ENCODE measurements at places on chromosomes 7 and 10.

GRCh38 chr10:89776665-89777064 is 75.3 kb downstream of the KIF20B start:
- DNase-seq, result no peak

DNA sequence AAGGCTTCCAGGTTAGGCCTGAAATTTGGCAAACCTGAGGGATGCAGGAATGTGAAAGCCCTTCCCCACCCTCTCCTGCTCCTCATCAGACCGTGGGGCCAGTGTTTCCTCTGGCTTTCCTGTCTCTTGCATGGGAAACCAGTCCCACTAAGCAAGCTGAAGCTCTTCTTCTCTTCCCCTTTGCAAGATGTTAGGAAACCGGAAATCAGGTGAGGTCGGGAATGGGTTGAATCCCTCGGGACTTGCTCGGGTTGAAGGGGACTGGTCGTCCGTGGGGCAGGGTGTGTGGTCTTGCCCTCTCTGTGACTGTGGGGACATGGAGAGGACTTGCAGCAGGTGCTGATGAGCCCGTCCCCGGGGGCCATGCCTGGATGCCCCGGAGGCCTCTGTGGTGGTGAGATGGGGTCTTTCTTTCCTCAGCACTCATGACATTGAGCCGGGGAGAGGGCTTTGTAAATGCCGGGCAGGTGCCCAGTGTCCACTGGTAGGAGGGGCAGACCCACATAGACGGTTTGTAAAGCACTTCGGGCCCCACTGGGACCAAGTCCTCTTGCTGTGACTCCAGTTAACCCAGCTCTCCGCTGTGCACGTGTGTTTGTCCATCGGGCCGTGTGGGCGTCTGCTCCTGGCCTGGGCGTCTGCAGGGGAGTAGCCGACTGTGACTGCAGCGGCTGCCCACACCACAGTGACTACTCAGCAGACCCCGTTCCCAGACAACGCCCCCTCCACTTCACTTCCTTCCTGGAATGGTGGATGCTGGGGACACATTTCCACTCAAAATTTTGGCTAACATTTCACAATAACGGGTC is 373.9 kb downstream of the GLRX3 start:
- DNase-seq, result no peak

GRCh38 chr10:88707429-88708155 is 1.5 kb downstream of the LIPK start:
- no peak for DNase-seq

DNA sequence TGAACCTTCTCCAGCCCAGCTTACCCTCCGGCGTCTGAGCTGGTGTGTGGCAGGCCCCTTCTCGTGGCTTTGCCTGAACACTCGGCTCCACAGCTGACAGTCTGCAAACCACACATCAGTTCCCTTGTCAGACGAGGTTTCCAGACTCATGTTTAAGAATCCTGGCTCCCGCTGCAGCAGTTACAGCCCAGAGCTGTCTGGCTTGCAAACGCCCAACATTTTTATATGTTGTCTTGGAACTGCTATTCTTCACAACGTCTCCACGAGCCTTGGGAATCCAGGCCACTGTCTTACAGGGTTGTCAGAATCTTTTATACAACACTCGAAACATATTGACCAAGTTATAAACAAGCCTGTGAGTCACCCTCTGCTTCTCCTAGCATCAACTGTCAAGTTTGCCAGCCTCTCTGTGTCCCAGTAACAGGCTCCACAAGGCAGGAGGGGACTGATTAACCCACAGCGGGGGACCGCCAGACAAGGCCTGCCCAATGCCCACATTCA is 68.1 kb downstream of the TNS3 start:
- no peak for DNase-seq

DNA sequence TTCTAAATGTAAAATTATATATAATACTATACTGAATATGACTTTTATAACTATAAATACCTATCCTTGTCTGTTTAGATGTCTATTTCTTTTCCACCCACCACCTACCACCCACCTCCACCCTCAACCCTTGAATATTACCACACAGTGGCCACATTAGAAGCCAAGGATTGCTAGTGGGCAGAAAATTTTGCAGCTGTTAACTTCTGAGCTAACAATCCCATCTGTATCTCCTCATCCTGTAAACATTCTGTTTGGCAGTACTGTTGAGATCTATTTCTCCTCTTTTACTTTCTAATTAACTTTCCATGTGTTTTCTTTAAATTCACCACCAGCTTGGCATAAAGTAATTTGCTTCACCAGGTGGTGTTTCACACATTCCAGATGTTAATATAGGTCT is 281.1 kb upstream of the BMPER start:
- no peak for DNase-seq

DNA sequence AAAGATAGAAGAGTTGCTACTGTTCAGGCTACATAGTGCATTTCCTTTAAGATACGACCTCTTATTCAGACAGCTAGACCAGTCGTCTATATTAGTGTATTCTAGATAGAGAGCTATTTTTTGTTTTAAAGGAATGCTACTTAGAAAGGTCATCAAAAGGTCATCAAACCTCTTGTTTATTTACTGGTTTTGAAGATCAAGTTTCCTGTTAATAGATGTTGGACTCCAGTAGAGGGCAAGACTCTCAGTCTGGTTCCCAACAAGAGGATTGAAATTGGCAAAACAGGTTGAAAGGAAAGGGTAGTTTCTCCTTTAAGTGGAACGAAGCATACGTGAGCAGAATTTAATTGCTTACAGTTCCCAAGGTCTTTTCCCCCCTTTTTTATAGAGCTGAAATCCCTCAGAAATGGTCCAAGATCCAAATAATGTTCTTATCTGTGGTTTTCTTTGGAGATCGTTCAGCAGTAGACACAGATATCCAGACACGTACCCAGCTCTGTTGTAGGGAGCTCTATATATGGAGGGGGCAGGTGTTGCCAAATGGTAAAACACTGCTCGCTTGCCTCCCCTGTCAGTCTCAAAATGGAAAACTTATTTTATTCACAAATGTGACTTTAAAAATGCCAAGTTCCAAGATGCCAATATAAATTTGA is 37.2 kb downstream of the BAMBI start:
- no peak for DNase-seq

GRCh38 chr7:8274589-8274988 is 12.6 kb upstream of the ICA1 start:
- DNase-seq, result no peak

- no peak for DNase-seq
Measured at GRCh38 chr7:26368542-26368941, 76.9 kb downstream of the SNX10 start.

GRCh38 chr10:29981510-29981909 is 77.9 kb downstream of the JCAD start:
- DNase-seq, result no peak

DNA sequence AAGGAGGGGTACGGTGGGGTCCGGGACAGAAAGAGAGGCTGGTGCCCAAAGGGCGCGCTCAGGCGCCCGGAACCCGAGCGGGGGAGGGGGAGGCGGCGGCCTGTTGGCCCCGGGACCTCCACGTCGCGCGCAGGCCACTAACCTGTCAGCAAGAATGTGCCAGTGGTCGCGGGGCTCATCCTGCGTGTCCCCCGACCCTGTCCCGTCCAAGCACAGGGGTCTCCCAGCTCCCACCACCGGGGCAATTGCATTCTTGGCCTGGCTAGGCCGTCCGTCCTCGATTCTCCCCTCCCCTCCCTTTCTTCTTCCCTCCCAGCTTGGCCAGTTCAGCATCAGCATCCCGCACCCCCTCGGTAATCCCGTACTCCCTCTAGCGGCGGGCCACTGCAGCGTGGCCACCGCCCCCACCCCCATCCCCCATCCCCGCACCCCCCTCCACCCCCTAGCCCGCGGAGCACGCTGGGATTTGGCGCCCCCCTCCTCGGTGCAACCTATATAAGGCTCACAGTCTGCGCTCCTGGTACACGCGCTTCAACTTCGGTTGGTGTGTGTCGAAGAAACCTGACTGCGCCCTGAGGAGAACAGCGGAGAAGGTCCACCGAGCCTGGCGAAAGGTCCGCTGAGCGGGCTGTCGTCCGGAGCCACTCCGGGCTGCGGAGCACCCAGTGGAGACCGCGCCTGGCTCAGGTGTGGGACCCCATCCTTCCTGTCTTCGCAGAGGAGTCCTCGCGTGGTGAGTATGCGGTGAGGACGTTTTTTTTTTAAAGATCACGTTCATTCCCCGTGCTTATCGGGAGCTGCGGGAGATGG is at the start of gene SGCE:
Gene SGCE (minus strand): TSS at position 286 of the 810 bp plus-strand sequence. CDS start 35 bp downstream, at position 251.
- no peak for DNase-seq

- DNase-seq, result no peak
Measured at GRCh38 chr7:76262683-76263402, 39.6 kb upstream of the HSPB1 start.

DNA sequence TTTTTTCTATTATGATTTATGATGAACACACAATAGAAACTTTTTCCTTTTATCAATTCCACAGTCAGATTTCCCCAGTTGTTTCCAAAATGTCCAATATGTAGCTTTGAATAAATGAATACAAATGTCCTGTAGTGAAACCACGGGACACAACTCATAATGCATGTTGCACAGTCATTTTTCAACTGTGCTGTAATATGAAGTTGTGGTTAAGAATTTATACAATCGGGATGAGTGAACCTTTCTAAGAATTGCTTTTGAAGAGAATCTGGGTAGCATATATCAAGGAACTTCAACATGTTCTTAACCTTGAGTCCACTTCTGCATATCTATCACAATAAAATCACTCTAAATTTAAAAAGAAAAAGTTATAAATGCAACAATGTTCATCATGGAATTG is 14.6 kb upstream of the ST7 start:
- no peak for DNase-seq

DNA sequence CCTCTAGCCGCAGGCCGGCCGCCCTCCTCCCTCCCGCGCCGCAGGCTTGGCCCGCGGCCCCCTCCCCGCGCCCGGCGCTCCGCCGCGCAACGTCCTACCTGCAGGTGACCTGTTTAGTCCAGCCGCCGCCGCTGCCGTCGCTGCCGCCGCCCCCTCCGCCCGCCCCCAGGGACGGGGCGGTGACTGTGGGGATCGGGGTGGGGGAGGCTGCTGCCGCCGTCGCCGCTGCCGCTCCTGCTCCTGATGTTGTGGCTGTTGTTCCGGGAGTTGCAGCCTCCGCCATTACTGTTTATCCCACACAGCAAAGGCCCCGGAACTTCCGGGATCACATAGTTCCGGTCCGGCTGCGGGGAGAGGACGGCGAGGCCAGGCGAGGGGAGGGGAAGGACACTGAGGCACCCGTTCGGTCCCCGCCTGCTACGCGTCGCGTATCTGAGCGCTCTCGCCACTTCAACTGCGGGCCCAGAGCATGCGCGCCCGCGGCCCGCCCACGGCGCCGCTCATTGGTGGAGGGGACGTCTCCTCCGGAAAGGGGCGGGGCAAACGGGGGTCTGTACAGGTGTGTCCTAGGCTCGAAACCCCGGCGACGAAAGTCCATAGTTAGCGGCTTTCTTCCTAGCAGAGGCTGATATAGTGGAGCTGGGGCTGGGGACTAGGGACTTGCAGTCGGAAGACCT is at the start of gene MKRN1:
Gene MKRN1 (minus strand): TSS at position 444 of the 677 bp plus-strand sequence. CDS start 161 bp downstream, at position 283.
- peak; percentile 85 for DNase-seq

GRCh38 chr7:35253460-35253709 is 515 bp downstream of the TBX20 start:
- DNase-seq, result no peak

- no peak for DNase-seq
Measured at GRCh38 chr7:4189131-4189570, 492.9 kb upstream of the FOXK1 start.

GRCh38 chr7:92615861-92616260 is 25.7 kb upstream of the FAM133B start:
- DNase-seq, result no peak

- no peak for DNase-seq
Measured at GRCh38 chr7:46480619-46481018, 559.5 kb upstream of the IGFBP3 start.

- no peak for DNase-seq
Measured at GRCh38 chr10:36349445-36350078, 707.5 kb upstream of the FZD8 start.

GRCh38 chr7:43856996-43857395 is 12.3 kb downstream of the MRPS24 start:
- no peak for DNase-seq

GRCh38 chr10:124971276-124971675 is 29.4 kb downstream of the ZRANB1 start:
- DNase-seq, result no peak

GRCh38 chr10:96840841-96841518 is 8.9 kb downstream of the LCOR start:
- no peak for DNase-seq

DNA sequence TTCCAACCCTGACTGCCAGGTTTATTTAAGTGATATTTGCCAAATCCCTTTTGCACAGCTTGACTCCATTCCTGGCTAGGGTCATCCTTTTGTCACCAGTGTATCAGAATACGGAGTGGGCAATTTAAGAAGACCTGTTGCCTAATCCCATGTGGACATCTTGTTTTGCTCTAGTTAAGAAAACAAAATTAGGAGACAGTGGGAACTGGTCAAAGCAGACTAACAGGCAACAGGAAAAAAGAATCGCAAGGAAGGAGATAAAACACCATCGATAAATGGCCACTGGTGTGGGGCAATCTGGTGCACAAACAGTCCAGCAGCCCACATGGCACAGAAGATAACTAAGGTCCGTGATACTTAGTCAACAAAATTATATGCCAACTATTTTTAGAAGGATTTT is 21.4 kb downstream of the KDM7A start:
- DNase-seq, result no peak

DNA sequence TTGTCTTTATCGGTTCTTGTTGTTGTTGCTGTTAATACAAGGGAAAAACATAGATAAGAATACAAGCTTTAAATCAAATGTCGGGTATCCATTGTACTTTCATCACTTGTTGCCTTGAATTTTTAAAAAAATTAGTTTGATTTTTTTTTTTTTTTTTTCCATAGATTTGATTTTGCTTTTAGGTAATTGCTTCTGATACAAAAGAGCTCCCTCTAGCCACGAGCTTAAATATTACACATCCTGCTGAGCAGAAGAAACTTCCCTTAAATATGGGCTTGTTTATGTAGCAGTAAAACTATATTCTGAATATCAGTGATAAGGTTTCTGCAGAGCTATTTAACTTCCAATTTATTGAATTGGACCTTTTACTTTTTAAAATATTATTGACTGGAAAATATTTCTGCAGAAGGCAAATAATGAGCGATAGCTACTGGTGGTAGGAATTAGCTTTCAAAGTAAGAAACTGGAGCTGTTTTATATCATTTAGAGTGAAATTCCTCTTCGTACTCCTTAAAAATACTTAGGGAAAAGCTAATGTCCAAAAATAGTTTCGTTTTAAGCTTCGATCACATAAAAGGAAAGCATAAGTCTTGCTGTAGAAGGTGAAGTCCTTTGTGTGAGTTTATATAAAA is 216.9 kb downstream of the POLR1F start:
- DNase-seq, result no peak

Measured in stimulated activated CD8-positive, alpha-beta memory T cell treated with anti-CD3 and anti-CD28 coated beads, Interleukin-4, amount 100 ng/mL, for 1 hour (primary cell).